Smooth muscle cell of bladder (primary cell): ENCODE measurements at places on chromosomes 7 and 10. TPM values are rescaled to one million over a fixed set of nuclear protein-coding genes. Genes with fewer than 3 reads are reported as not detected.

PPP1R17 gene
- not detected in 2 replicates for total RNA-seq

FZD8 gene
- total RNA-seq: 7.0 and 23.1 TPM in 2 replicates

ACTA2 gene
- total RNA-seq: 175 and 269 TPM in 2 replicates

ADCYAP1R1 gene
- total RNA-seq: under 0.01 TPM in 1 of 2 replicates, not detected in the other

PNPLA8 gene
- total RNA-seq: 36.3 and 37.2 TPM in 2 replicates
